Activated T-helper 1 cell treated with anti-CD3 and anti-CD28 coated beads, Interleukin-2, amount 50 U/mL, for 16 hours (primary cell): ENCODE measurements at places on chromosomes 1 and 21.

DNA sequence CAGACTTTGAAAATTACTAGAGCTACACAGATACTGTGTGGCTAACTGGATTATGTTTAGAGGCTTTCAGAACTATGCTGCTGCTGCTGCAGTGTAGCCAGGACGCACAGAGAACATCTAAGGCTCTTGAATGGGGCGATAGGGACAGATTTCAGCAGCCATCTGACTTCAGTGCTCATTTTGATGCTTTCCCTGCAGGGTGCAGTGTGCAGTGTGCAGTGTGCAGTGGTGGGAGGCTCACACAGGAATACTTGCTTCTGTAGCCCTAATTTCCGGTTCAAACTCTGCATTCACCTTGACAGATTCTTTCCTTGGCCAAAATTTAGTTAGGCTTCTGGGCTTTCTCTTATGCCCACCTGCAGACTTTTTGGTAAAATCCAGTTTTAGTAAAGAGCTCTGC is 7.7 kb downstream of the METTL18 start:
- no peak for DNase-seq

- DNase-seq: no peak
Measured at GRCh38 chr1:159441360-159441759, 1.8 kb downstream of the OR10J1 start.

DNA sequence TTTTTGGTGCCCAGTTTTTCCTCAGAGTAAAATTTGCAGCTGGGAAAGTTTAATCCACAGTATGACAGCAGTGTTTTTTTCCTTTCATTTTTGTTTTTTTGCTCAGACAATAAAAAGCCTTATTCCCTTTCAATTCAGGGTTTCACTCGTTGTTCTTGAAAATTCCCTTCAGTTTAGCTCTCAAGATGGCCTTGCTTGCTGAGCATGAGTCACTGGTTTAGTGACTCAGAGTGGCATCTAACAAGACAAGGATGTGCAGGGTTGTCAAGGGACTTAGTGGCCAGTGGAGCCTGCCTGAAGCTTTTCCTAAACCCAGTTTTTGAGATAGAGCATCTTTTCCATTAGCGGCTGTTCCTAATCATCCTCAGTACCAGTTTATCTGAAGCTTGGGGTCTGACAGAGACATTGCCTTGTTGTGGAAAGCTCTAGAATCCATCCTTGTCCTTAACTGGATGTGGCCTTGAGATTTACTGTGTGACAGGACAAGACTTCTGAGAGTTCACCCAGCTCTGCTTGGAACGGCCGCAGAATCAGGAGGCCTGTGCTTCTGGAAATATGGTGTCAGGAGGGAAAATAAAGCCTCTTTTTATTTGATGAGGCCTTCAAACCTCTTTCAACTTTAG is 48.4 kb upstream of the DNAJC6 start:
- DNase-seq: no peak

- DNase-seq: no peak
Measured at GRCh38 chr1:62318320-62318755, 896 bp downstream of the KANK4 start.

- DNase-seq: no peak
Measured at GRCh38 chr21:33201956-33202355, 27.8 kb upstream of the IFNAR2 start.

DNA sequence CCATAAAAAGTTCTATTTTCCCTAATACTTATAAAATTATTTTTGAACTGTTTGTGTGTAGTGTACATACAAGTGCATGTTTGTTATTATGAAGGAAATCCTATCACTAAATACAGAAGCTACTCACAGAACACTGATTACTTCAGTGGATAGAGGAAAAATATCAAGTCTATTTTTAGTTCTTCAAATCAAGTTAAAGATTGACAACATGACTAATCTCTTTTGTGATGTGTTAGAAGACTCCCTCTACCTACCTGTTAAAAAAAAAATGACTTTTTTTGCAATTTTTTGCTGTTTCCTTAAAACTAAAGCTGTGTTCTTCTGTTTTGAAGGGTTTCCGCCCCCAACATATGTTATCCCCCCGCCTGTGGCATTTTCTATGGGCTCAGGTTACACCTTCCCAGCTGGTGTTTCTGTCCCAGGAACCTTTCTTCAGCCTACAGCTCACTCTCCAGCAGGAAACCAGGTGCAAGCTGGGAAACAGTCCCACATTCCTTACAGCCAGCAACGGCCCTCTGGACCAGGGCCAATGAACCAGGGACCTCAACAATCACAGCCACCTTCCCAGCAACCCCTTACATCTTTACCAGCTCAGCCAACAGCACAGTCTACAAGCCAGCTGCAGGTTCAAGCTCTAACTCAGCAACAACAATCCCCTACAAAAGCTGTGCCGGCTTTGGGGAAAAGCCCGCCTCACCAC is 45.5 kb downstream of the NCF2 start:
- no peak for DNase-seq

- DNase-seq: peak; percentile 52
Measured at GRCh38 chr1:5509664-5510452, 482.4 kb downstream of the NPHP4 start.

- no peak for DNase-seq
Measured at GRCh38 chr1:56156971-56157876, 422.1 kb downstream of the PLPP3 start.

- DNase-seq: no peak
Measured at GRCh38 chr1:67479146-67479891, 49.1 kb upstream of the SERBP1 start.

GRCh38 chr1:71638081-71638766 is 557.4 kb upstream of the ZRANB2 start:
- no peak for DNase-seq

- DNase-seq: no peak
Measured at GRCh38 chr1:212667223-212668139, 32.2 kb downstream of the BATF3 start.

DNA sequence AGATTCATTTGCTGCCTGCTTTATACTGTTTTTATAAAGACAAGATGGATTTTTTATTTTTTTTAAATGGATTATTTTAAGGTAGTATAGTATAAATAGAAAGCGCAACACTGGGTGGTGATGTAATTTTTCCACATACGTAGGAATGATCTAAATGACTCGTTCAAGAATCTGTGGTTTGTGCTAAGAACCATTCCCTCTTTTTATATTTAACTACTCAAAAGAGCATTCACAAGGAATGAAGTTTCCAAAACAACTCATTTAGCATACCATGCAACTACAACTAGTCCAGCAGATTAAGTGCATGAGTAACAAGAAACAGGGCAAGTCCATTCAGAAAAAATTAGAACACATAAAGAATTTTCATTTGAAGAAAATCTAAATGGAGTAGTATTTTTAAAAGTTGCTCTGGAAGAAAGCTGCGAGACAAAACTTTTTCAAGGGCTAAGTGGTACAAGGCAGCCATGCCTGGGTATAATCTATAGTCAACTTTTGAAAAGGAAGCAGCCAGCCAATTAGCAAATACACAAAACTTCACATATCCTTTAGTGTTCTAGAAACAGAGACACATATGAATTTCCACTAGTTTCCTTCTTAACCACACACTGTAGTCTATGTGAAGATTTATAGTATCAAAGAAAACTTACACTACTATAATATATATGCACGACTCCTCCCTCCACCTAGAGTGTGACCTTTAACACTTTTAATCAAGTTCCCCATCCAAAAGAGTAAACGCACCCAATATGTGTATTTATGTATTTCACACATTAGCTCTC is 23.4 kb downstream of the GTF2B start:
- DNase-seq: no peak

- DNase-seq: no peak
Measured at GRCh38 chr1:17881761-17882160, 126.6 kb downstream of the ACTL8 start.

- DNase-seq: no peak
Measured at GRCh38 chr1:52592637-52593323, 9.4 kb upstream of the GPX7 start.
